Lung microvascular endothelial cell (primary cell): ENCODE measurements at places on chromosomes 2 and 18. TPM values are rescaled to one million over a fixed set of nuclear protein-coding genes. Genes with fewer than 3 reads are reported as not detected.

ANTXR1 gene
- total RNA-seq: 0.20 and 0.65 TPM in 2 replicates

UNC50 gene
- total RNA-seq: 30.7 and 44.8 TPM in 2 replicates

CCNT2 gene
- 19.8 and 27.0 TPM in 2 replicates for total RNA-seq

SLC25A52 gene
- total RNA-seq: under 0.01 TPM in 1 of 2 replicates, not detected in the other

LYPD6B gene
- total RNA-seq: not detected in 2 replicates

DSG1 gene
- not detected in 2 replicates for total RNA-seq

PSD4 gene
- total RNA-seq: 0.44 and 1.2 TPM in 2 replicates

ZNF521 gene
- 74.3 and 130 TPM in 2 replicates for total RNA-seq

CROCC2 gene
- total RNA-seq: not detected in 2 replicates

KIF3C gene
- 10.5 and 15.7 TPM in 2 replicates for total RNA-seq

CSRNP3 gene
- total RNA-seq: 0.44 and 0.99 TPM in 2 replicates

LBH gene
- total RNA-seq: 45.1 and 62.1 TPM in 2 replicates

ANKRD53 gene
- 0.20 and 0.22 TPM in 2 replicates for total RNA-seq

FAM210A gene
- total RNA-seq: 8.5 and 16.3 TPM in 2 replicates

PLEK gene
- total RNA-seq: under 0.01 TPM in 2 replicates

LRRC30 gene
- total RNA-seq: not detected in 2 replicates

PLA2R1 gene
- total RNA-seq: 7.0 and 21.4 TPM in 2 replicates
